ENCODE measurements at places on chromosomes 6 and 20.

DNA sequence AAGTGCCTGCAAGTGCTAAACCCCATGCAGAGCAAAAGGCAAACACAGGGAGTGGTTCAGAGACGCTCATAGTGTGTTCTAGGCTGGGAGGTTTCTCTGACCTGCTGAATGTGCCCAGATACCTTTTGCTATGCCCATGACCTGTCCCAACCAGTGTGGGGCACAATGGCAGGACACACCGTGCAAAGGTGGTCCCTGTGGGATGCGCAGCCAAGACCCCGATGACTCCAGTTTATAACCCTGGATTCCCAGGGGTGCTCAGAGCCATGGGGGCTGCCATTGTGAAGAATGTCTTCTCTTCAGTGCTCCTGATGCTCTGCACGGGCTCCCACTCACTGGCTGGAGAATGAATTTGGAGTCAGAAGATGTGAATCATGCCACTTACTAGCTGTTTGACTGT, 2.2 kb upstream of the NINL start:
- DNase-seq = no peak

DNA sequence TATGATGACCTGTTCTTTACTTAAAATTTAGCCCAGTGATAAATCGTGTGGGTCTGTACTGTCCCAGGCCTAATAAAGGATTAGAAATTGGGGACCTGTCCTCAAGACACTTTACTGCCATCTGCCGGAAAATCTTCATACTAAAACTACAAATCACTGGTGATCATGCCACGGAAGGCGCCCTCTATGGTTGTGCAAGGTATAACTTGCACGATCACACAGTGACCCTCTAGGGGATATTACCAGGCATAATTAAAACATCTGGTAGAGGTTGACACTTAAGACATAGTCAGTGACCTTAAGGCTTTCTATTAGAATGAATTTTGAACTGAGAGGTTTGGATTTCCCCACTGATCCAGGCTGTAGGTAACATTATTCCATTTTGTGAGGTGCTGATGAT, 172.6 kb downstream of the BMP2 start:
- peak; percentile 63 for DNase-seq

DNA sequence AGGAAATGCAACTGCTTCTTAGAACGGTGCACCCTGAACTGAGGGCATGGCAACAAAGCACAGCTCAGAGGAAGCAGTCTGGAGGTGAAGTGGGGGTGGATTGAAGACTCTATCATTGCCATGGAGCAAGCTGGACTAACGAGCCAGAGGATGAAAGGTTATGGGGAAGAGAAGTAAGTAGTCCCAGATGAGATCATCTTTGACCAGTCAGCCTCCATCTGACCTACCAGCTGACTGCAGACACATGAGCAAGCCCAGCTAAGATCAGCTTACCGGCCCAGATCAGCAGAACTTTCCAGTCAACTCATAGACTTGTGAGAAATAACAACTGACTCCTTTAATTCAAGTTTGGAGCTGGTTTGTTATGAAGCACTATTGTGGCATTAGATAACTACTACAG, 9.1 kb upstream of the JAG1 start:
- DNase-seq = no peak

DNA sequence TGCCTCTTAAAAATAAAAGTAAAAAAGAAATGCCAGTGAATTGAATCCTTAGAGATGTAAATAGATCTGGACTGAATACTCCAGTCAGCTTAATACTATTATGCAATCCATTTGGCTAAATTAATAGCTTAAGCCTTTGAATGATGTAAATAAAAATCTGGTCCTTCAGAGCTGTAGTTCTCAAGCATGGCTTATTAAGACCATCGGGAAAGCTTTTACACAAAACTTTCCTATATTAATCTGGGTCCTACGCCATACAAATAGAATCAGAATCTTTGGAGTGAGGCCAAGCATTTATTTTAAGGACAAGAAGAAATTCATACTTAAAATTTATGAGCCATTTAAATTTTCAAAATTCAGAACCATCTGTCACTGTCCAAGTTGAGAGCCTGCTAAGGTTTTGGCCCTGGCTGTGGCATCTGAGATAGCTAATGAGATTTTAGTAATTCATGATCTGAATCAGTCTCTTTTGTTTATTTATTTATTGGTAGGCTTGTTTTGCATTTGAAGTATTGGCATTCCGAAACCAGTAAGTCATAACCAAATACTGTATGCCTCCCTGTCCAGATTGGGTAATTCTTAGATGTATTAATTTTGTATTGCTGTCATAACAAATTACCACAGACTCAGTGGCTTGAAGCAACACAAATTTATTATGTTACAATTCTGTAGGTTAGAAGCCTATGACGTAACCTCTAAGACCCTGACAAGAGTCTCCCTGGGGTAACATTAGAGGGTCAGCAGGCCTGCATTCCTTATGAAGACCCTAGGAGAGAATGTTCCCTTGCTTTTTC, 228.1 kb upstream of the RAB32 start:
- DNase-seq = peak; percentile 98

DNA sequence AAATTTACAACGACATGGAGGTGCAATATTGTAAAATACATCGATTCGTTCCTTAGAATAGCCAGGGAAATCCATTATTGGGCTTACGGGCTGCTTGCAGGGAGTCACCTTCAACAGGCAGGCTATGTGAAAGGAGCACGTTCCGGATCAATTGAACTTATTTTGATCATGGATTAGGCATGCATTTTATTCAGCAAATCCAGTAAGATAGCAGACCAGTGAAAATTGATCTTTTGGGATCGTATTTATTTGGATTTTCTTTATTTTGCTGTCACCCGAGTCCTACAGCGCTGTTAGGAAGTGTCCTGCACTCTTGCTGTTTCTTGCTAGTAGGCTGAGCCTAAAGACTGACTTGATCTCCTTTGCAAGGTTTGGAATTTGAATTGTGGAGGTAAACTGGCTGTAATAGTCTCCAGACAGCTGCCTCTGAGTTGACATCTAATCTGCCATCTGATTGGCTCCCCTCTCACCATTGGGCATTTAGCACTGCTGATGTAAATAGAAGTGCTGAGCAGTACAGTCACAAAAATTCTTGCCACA, 3.0 kb downstream of the ARID1B start:
- DNase-seq = peak; percentile 92

- no peak for DNase-seq
These were observed 165.8 kb upstream of the CITED2 start for GRCh38 chr6:139540276-139540675.

- no peak for DNase-seq
These were observed 52.0 kb upstream of the HBS1L start for GRCh38 chr6:135106611-135107010.

DNA sequence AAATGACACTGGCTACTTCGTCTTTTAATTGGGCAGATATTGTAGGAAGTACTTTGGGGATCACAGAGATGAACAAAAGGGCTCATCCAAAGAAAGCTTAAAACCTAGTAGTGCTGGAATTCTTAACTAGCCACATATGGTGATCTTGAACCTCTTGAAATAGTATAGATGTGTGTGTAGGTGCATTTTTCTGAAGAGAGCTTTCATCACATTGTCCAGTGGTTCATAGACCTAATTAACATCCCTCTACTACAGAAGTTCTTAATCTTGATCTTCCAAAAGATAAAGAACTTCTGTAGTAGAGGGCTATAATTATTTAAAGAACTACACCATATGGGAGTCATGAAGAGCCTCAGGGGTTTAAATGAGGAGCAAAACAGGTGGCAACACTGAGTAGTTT, 2.3 kb upstream of the PRIM2 start:
- DNase-seq = peak; percentile 23

DNA sequence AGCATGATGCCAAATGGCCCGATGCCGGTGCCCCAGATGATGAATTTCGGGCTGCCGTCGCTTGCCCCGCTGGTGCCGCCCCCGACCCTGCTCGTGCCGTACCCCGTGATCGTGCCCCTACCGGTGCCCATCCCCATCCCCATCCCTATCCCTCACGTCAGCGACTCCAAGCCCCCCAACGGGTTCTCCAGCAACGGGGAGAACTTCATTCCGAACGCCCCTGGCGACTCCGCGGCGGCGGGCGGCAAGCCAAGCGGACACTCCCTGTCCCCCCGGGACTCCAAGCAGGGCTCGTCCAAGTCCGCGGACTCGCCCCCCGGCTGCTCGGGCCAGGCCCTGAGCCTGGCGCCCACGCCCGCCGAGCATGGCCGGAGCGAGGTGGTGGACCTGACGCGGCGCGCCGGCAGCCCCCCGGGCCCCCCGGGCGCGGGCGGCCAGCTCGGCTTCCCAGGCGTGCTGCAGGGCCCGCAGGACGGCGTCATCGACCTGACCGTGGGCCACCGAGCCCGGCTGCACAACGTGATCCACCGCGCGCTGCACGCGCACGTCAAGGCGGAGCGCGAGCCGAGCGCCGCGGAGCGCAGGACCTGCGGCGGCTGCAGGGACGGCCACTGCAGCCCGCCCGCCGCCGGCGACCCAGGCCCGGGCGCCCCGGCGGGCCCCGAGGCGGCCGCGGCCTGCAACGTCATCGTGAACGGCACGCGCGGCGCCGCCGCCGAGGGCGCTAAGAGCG, 144.6 kb downstream of the SOBP start:
- DNase-seq = no peak

GRCh38 chr20:940926-941325, 24.8 kb upstream of the ANGPT4 start:
- DNase-seq = no peak

GRCh38 chr6:145850671-145851070, 36.1 kb upstream of the FBXO30 start:
- no peak for DNase-seq

- DNase-seq = no peak
These were observed 39.3 kb upstream of the SAMD3 start for GRCh38 chr6:130262008-130262407.

- DNase-seq = no peak
These were observed 298.5 kb downstream of the QKI start for GRCh38 chr6:163712981-163713380.

- peak; percentile 61 for DNase-seq
These were observed 1.8 kb downstream of the PTPRK start for GRCh38 chr6:128518434-128519131.

DNA sequence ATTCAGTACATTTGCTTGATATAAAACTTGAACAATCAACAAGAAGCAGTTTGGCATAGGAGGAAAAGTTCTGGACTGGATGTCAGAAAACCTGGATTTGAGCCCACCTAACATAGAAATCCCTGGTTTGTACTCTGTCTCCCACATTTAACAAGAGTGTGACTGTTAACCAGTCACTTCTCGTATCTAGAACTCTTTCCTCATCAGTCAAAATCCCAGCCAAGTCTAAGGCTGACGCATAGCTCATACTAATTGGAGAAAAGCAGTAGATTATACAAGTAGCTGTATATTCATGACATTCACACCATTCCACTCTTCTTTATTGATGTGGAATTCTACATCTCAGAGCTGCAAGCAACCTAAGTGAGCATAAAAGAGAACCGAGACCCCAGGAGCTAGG, 222.7 kb downstream of the PHACTR1 start:
- DNase-seq = no peak

DNA sequence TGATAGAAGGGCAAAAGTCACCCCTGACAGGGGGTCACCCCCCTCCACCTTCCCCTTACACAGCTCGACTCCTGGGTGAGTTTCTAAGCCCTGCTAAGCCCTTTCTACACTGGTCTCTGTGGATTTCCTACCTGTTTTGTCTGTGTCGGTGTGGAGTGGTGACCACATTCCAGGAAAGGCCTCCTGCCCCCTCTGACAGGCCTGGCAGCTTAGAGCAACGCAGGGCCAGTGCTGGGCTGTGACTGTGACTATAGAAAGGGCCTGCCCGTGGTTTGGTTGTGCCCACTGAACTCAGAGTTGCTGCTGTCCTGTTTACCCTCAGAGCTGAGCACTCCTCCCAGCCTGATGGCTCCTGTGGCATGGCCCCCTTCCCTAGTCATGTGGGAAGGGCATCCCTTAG, 109.0 kb downstream of the ARMC2 start:
- DNase-seq = no peak

DNA sequence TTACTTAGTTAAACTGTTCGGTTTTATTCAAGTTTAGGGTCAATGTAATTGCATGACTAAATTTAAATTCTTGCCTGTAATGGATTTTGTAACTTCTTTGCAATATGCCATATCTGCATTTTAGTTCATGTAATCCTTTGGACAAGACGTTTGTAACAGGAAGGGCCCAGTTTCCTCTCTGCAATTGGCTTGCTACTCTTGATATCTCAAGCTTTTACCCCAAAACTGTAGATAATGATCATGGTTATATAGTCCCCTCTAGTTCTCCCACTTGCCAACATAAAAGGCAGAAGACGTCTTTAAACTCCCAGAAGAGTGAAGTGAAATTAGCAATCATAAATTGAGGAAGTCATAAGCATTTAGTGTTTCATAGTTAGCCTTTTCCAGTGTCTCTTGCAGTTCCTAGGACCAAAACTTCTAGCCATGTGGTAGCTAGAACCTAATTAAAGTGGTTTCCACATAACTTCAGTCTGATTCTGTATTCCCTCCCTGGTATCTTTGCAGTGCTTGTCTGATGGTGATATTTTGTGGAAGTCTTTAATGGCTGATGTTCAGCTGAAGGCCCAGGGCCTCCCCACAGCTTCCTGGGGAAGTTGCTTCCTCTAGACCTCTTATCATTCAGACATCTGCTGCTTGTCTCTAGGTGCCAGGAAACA, 117.8 kb upstream of the SUPT3H start:
- no peak for DNase-seq

GRCh38 chr20:37387519-37388269, 41.8 kb downstream of the SRC start:
- DNase-seq = no peak

DNA sequence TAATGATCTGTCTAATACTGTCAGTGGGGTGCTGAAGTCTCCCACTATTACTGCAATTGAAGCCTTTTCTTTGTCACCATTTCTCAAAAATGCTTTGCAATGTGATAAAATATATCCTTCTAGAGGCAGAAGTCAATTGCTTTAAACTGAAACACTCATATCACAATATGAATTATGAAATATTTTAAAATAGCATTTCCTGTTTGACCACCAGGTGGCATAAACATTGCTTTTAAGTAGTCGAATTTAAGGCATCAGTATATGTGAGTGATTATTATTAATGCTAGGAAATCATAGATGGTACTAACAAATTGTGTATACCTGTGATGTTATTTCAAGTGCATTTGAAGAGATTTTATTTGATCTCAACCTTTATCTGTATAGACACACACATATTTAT, 87.5 kb downstream of the MEI4 start:
- peak; percentile 28 for DNase-seq

- no peak for DNase-seq
These were observed 75.4 kb downstream of the ANKEF1 start for GRCh38 chr20:10110151-10110550.
